ENCODE measurements at places on chromosomes 2 and 18.

DNA sequence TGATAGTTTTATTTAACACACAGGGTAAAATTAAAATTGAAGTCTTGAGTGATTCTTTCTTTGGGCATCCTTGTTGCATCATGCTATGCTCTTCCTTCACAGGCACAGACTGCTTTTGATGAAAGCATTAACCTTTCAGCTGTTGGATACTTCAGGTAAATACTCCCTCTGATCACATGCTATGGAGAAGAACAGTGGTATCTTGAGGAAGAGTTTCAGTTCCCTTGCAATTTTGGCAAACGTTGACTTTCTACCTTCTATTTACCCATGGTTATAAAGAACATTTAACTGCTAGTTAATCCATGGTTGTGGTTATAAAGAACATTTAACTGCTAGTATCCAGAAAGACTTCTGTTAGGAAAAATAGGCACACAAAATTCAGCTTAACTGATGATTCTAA, 75.7 kb downstream of the AOX1 start:
- no peak for DNase-seq

- DNase-seq, result peak; percentile 8
Observed at GRCh38 chr2:150030436-150031190, 443.0 kb upstream of the MMADHC start.

GRCh38 chr2:140892911-140893637, 1237.7 kb downstream of the LRP1B start:
- DNase-seq, result peak; percentile 20

DNA sequence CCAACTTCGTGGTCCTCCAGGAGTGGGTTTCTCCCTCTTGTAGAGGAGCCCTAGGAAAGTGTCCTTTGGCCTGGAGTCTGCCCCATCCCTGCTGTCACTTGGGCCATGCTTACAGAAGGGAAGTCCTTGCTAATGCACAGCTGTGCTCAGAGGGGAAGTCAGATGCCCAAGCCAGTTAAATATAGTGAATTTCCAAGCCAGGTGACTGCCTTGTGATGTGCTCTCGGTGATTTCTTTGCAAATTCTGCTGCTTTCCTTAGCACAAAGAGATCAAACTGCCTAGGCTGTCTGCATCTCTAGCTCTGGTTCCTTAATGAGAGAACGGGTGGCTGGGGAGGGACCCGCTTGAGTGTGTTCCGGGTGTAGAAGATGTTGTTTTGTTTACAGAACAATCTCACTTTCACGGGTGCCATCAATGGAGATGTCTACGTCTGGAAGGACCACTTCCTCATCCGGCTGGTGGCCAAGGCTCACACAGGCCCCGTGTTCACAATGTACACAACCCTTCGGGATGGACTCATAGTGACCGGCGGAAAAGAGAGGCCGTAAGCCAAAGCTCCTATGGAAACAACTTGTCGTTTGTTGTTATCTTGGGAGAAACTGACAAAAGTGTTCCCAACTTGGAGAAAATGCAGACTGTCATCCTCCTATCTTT, 91.4 kb downstream of the RTN4 start:
- no peak for DNase-seq

- DNase-seq, result no peak
Observed at GRCh38 chr2:135585586-135585985, 54.3 kb downstream of the R3HDM1 start.

- no peak for DNase-seq
Observed at GRCh38 chr2:27829791-27830190, 58.3 kb downstream of the MRPL33 start.

DNA sequence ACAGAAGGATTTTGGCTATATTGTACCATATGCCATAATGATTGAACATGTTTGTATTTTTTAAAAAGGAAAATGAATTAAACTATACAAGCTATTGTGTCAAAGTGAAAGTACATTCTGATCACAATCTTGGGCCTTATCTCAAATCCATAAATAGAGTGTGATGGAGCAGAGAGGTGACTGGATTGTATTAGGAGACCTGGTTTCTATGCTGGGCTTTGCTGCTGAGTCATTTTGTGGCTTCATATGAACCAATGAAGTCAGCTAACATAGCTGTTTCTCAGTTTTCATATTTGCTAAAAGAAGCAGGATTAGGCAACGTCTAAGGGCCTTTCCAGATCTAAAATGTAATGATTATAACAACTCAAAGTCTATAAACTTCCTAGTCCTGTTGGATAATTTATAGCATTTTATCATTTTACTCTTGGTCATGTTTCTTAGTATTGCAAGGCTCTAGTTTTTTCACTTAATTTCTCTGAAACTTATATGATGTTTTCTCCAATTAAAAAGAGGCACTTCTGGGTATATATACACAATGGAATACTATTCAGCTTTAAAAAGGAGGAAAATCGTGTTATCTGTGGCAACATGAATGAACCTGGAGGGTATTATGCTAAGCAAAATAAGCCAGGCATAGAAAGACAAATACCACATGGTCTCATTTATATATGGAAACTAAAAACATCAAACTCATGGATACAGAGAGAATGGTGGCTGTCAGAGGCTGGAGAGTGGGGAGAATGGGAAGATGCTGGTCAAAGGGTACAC, 112.3 kb downstream of the MEP1B start:
- no peak for DNase-seq

GRCh38 chr2:36949845-36950244, 16.5 kb downstream of the STRN start:
- DNase-seq, result no peak

GRCh38 chr18:25594351-25594750, 242.4 kb upstream of the ZNF521 start:
- DNase-seq, result no peak

GRCh38 chr2:138275881-138276280, 225.7 kb upstream of the SPOPL start:
- DNase-seq, result no peak

DNA sequence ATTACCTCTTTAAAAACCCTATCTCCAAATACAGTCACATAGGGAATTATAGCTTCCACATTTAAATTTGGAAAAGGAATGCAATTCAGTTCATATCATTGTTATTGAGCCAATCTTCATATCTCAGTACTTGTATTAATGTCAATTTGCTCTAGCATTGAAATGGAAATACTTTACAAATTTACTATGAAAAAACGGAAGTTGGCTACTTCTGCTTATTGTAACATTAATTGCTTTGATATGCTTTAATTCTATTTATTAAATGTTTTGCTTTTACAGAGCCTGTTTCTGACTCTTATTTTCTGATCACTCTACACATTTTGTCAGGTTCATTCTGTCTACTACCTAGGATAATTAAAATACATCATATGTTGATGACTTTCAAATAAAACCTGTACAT, 412.6 kb downstream of the KCNJ3 start:
- no peak for DNase-seq

DNA sequence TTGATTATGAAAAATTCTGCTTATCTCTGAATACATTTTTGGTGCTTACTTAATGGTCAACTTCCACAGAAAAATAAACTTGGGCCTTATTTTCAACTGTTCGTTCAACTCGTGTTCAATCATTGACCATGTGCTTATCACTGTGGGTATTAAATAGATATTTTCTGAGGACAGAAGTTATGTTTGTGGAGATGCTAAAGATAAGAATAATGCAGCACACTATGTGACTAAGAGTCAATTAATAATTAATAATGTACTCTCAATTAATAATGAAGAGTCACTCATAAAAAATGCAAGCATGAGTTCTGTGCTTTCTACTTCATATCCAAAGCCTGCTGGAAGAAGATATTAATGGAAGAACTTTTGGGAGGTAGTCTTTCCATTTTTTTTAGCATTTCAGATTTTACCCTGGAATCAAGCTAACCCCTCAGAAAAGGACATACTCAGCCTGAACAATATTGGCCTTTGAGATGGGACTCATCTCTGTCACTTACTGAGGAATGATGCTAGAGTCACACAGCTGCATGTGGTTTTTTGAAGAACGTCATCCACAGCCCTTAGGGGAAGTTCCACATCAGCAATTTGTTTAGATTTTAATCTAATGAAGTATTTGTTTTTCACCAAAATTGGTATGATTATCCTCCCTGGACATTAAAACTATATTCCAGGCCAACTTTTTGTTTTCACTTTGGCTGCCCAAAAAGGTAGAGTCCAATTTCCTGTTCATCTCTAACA, 191.9 kb upstream of the CRIM1 start:
- no peak for DNase-seq

DNA sequence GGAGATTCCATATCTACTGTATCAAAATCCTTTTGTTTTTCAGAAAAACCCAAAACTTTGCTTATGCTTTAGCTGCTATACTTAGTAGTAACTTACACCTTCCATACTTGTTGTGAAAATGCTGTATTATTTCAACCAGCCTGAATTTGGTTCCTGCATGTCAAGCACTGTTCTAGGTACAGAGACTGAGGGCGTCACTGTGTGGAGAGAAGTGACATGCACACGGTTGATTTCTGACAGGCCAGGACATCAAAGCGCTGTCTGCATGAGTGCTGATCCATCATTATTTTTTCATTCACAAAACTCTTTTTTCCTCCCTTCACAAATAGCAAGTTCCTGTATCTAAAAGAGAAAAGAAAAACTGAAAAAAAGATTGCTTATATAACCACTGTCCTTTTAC, 31.6 kb downstream of the TRAPPC12 start:
- DNase-seq, result no peak

DNA sequence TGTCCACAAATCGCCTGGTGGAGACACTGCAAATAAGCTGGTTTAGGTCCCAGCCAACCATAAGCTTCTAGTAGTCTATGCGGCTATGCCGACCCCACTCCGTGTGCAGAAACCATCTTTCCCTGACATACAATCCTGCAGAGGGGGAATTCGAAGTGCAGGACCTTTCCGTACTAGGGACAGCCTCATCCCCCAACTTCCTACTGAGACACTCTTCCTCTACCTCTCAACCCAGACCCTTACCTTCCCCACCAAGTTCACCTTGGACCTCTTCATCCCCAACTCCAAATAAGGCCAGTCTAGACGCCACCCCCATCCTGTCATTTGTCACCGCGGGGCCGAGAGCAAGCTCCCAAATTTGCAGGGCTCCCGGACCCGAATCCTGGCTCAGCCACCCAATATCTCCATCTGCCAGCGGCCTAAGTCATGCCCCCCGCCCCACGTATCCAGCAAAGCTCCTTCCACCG, 496 bp downstream of the SUCLG1 start:
- no peak for DNase-seq

GRCh38 chr2:16330982-16331381, 334.7 kb downstream of the CYRIA start:
- DNase-seq, result no peak

- DNase-seq, result no peak
Observed at GRCh38 chr2:226792155-226792881, 7.3 kb downstream of the IRS1 start.

- no peak for DNase-seq
Observed at GRCh38 chr2:29698216-29698615, 223.2 kb downstream of the ALK start.

DNA sequence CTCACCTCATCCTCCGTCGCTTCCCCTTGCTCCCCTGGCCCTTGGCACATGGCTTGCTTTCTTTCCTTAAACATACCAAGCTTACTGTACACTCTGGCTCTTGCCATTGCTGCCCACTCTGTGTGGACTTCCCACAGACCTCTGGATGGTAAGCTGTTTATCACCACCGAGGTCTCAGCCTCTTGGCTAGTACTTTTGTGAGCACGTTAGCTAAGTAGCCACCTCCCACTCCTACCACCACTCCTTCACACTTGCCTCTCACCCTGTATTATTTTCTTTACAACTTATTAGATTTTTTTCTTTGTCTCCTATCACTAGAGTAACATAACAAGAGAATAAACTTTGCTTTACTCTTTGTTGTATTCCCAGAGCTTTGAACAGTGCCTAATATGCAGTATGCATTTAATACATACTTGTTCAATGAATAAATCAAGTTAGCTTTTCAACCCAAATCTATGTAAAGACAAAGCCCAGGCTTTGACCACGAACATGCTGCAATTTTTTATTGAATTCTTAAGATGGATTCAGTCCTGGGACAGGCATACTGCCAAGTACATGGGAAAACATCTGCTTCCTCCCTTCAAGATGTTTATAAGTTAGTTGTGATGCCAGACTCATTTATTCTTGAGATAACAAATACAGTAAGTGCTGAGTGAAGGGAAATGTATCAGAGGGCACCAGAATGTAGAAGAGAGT, 25.0 kb upstream of the MSGN1 start:
- DNase-seq, result no peak

DNA sequence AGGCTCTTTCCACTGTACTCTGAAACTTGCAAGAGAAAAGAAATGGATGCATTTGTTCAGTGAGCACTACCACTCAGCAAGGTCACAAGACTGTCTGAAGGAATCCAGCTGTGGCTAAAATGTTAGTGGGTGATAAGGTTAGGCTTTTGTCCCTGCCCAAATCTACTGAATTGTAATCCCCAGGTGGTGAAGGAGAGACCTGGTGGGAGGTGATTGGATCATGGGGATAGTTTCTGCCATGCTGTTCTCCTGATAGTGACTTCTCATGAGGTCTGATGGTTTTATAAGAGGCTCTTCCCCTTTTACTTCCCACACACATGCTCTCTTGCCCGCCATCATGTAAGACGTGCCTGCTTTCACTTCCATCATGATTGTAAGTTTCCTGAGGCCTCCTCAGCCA, 68.2 kb downstream of the ZNF385B start:
- DNase-seq, result no peak

GRCh38 chr18:44855681-44856080, 175.0 kb downstream of the SETBP1 start:
- no peak for DNase-seq

DNA sequence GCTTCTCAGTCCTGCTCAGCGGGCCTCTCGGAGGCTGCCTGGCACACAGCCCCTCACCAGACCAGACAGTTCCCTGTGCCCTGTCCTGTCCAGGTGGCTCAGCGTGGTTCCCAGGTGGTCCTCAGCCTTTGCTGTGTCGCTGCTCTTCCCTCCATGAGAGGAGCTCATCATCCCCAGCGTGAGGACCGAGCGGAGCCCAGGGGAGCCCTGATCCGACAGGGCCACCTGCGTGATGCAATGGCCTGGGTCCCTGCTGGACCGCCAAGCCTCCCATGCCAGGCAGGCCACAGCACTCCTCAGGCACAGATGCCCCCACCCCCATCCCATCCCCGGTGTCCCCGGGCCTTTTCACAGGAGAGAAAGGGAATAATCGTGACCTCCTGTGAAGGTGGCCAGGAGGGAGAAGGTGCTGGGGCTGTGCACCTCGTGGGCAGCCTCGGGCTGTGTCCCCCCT, 4.3 kb downstream of the GPC1 start:
- no peak for DNase-seq

DNA sequence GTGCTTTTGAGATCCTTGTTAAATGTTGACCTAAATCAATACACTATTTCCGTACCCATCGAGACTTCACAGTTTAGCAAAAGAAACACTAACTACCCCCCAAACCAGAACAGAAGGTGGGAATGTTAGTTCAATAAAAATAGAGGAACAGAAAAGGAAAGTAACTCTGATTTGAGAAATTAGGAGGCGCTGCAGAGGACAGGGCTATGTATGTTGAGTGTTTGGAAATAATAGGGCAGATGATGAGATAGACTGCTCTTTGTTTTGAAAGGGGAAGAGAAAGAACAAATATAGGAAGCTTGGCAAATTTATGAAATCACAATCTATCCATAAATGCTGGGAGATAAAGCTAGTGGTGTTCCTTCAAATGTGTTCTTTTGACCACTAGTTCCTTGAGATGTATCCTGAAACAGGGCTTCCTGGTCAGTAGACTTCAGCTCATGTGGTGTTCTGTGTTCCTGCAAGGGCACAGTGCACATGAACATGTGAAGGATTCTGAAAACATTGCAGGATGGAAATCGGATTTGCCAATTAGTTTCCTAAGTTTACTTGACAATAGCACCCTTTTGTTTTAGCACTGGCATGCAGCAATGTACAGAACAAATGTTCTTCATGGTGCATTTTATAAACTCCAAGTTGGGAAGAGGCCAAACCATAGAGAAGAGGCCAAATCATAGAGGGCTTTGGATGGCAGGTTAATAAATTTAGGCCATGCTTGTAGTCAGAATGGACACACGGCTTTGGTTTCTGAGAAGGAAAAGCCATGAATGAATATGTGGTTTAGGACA, 39.8 kb downstream of the RHBDD1 start:
- no peak for DNase-seq

All from SK-N-MC (cell line).